ENCODE measurements at places on chromosomes 2 and 18.

DNA sequence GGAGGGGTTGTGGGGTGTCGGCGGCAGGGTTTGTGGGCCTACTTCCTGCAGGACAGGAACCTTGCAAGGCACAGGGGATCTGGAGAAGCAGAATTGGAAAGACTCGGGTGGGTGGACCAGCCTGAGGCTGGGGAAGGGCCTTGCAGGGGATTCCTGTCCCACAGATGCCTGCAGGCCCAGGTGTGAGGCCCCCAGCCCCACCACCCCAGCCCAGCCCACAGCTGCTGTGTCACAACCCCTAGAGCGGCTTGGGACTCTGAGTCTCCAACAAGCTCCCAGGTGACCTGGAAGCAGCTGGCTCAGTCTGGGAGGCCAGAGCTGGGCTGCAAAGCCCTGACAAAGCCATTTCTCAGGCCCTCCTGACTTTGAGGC, 93.1 kb downstream of the ZFP36L2 start:
- no peak for DNase-seq

- DNase-seq: no peak
Measured at GRCh38 chr2:96197546-96198255, 10.9 kb downstream of the STARD7 start.

DNA sequence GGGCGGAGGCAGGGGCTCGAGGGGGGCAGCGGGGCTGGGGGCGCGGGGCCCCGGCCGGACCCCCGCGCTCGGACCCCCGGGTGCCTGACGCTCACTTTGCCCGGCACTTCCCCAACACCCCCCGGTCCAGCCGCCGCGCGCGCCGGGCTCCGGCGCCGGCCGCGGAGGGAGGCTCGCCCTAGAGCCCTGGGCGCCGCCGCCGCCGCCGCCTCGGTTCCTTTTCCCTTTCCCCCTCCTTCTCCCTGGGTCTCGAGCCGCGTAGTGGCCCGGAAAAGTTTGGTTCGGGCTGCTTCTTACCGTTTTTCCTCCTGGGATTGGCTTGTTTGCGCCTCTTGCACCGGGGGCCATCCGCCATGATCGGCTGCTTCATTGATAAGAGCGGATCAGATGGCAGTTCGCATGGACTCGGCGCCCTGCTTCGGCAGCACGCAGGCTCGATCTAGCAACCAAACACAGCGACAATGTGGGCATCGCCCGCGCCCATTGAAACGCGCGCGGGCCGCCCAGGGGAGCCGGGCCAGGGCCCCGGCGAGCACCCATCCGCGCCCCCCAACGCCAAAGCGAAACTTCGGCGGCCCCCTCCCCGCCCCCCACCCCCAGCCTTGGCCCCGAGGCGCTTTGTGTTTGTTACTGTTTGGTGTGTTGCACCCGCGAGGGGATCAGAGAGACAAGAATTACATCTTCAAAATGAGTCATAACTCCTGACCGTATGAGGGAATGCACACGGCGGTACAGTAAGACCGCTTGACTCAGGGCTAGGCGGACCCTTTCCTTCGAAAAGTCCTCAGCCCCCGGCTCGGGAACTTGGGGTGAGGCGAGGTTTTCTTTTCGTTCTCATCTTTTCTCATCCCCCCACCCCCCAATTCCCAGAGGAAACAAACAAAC, 2.7 kb downstream of the ZEB2 start:
- peak; percentile 94 for DNase-seq

GRCh38 chr2:174336501-174337336, 2.0 kb downstream of the SP9 start:
- peak; percentile 78 for DNase-seq

- no peak for DNase-seq
Measured at GRCh38 chr2:239519089-239519920, 118.5 kb upstream of the HDAC4 start.

DNA sequence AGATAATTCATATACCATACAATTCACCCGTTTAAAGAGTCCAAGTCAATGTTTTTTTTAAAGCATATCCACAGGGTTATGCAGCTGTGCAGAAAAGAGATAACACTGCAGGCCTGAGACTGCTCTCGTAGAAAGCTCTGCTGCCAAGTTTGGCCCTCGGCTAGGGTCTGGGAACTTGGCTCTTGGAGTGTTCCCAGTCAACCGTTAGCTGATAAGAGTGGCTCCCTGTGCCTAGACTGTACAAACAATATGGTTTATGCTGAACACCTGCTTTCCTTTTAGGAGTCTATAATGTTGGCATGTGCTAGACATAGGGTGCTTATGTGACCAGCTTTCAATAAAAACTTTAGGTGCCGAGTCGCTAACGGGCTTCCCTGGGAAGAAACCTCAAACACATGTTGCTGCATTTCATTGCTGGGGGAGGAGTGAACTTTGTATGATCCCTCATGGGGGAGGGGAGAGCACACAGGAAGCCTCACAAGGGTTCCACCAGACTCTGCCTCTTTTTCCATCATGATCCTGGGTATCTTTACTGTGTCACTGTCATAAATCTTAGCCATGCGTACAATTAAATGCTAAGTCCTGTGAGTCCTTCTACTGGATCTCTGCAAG, 34.7 kb downstream of the RFX8 start:
- DNase-seq: no peak

Data from suppressor macrophage (primary cell).